Activated CD4-positive, alpha-beta memory T cell treated with anti-CD3 and anti-CD28 coated beads for 36 hours (primary cell): ENCODE measurements at places on chromosomes 2 and 18. TPM values are rescaled to one million over a fixed set of nuclear protein-coding genes. Genes with fewer than 3 reads are reported as not detected.

GRCh38 chr18:70322928-70323327 is 34.1 kb downstream of the SOCS6 start:
- H3K4me3 ChIP-seq = no peak overlapping the region
- no peaks in the 10 kb centered on the region for H3K36me3 ChIP-seq
- H3K4me1 ChIP-seq = no peaks in the 10 kb centered on the region
- no peak overlapping the region for H3K27ac ChIP-seq

- no peak overlapping the region for H3K4me3 ChIP-seq
- peaks cover 1% of the 10 kb centered on the region for H3K27me3 ChIP-seq
- H3K36me3 ChIP-seq = no peaks in the 10 kb centered on the region
- DNase-seq = no peak
- no peak overlapping the region for H3K27ac ChIP-seq
Observed at GRCh38 chr2:128607911-128608506, 289.3 kb upstream of the HS6ST1 start.

- H3K4me1 ChIP-seq = peaks cover 2% of the 10 kb centered on the region
- DNase-seq = no peak
Observed at GRCh38 chr2:172991031-172991430, 84.6 kb upstream of the MAP3K20 start.

The GLI2 gene
- not detected for total RNA-seq

The IL1F10 gene
- not detected for total RNA-seq

The SLC16A14 gene
- 1.1 TPM for total RNA-seq

GRCh38 chr2:145691659-145692058 is 1171.7 kb upstream of the ZEB2 start:
- no peaks in the 10 kb centered on the region for H3K4me1 ChIP-seq
- no peak overlapping the region for H3K27ac ChIP-seq
- DNase-seq = no peak
- no peaks in the 10 kb centered on the region for H3K27me3 ChIP-seq
- H3K4me3 ChIP-seq = no peak overlapping the region

The ABCG5 gene
- not detected for total RNA-seq

- DNase-seq = no peak
- no peaks in the 10 kb centered on the region for H3K36me3 ChIP-seq
- no peaks in the 10 kb centered on the region for H3K4me1 ChIP-seq
- no peak overlapping the region for H3K27ac ChIP-seq
Observed at GRCh38 chr2:219592736-219593135, 4.9 kb upstream of the STK11IP start.

The SLC40A1 gene
- total RNA-seq = 4.7 TPM

The MAL gene
- 63.6 TPM for total RNA-seq

GRCh38 chr18:57437402-57437765 is 2.2 kb downstream of the ONECUT2 start:
- H3K36me3 ChIP-seq = peaks cover 10% of the 10 kb centered on the region
- no peak overlapping the region for H3K4me3 ChIP-seq
- DNase-seq = no peak

The KDM3A gene
- 64.9 TPM for total RNA-seq

The SERPINB10 gene
- not detected for total RNA-seq

The MPP4 gene
- total RNA-seq = not detected

- DNase-seq = no peak
- H3K4me1 ChIP-seq = no peaks in the 10 kb centered on the region
- no peak overlapping the region for H3K27ac ChIP-seq
- no peak overlapping the region for H3K4me3 ChIP-seq
- H3K27me3 ChIP-seq = peaks cover 13% of the 10 kb centered on the region
Observed at GRCh38 chr2:237570776-237571335, 4.5 kb downstream of the PRLH start.

The GAD1 gene
- total RNA-seq = 2.9 TPM
